GM23248 (cell line): ENCODE measurements at places on chromosomes 3 and 15. TPM values are rescaled to one million over a fixed set of nuclear protein-coding genes. Genes with fewer than 3 reads are reported as not detected.

- DNase-seq, result peak; percentile 20
These were observed 150.5 kb upstream of the UBE2E2 start for GRCh38 chr3:23052620-23053019.

- no peak for DNase-seq
These were observed 428.3 kb downstream of the NAALADL2 start for GRCh38 chr3:175287361-175287963.

- DNase-seq, result no peak
These were observed 169.1 kb downstream of the FAM43A start for GRCh38 chr3:194854659-194855390.

GRCh38 chr3:109177908-109178307 is 41.4 kb downstream of the C3orf85 start:
- no peak for DNase-seq

DNA sequence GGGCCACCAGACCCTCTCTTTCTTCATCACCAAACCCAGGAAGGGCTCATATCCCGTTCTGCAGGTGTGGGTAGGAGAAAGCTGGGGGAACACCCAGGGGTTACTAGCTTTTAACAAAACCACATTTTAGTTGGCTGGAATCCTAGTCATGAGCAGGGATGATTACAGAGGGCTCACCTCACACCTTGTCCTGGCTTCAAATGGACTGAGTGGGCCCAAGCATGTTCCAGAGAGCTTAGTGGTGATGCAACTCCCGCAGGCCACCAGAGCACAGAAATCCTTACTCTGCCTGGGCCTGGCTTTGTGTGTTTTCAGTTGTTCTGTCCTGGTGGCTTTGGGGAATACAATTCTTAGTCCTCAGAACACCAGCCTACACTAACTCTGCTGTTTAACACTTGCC is 56.8 kb upstream of the RYK start:
- DNase-seq, result no peak

- no peak for DNase-seq
These were observed 109.4 kb upstream of the TNIK start for GRCh38 chr3:171569571-171570132.

CSPG5 gene
- total RNA-seq, result 0.54 TPM in 1 of 2 replicates, not detected in the other

HCLS1 gene
- total RNA-seq, result 28.6 and 29.8 TPM in 2 replicates
